ENCODE measurements at places on chromosomes 2 and 18.

DNA sequence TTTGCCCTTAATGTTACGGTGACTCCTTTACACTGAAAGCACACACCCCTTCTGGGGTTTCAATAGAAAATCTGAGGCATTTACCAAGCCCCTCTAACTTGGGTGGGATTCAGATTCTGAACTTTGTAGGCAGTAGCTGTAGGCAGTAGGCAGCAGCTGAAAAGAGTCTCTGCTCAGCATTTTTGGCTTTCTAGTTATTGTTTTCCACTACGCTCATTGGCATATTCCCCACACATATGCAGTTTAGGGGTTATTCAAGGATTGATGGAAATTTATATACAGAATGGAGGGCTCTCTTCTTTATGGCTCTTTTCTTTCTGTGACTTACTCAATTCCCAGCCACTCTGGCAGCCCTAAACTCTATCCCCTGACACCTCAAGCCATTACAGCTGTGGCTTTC lies 232.7 kb upstream of the REV1 start:
- DNase-seq: no peak

DNA sequence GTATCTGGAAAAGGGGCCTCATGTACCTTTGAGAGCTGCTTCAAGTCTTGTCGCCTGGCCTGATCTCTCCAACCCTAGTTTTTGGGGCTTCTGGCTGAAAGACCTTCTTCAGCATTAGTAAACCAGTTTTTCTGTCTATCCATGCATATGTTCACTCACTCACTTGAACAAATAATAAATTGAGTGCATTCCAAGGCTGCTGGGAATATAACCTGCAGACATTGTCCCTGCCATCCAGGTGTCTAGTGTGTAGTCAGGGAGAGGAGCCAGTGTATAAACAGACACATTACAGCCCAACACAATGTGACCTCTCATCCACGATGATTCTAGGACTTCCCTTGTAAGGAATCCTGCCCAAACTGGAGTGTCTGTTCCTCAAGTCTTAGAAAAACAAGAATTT lies 262.1 kb downstream of the PRKCE start:
- no peak for DNase-seq

DNA sequence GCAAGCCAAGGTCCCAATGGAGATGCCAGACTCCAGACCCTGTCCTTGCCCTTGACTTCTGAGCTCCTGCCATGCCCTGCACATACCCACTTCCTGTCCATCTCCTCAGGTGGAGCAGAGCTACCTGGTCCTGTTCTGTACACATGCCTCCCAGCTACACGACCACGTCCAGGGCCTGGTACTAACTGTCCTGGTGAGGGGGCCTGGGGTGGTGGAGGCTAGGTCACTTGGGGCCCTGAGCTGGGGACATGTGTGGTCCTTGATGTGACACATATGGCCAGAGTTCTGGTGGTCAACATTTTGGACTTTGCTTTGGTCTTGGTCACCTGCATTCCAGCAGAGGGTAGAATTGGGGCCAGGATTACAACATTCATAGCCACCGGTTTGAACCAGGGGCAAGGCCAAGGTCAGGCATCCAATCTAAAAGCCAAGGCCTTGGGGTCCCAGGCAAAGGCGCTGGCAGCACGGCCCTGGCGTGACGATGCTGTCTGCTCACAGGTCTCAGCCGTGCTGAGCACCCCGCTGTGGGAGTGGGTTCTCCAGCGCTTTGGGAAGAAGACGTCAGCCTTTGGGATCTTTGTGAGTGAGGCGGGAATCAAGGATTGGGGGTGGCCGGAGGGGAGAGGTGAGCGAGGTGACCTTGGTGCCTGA lies 12.6 kb downstream of the MFSD2B start:
- DNase-seq: no peak

GRCh38 chr2:117108741-117109267 lies 705.7 kb upstream of the DDX18 start:
- no peak for DNase-seq

GRCh38 chr2:180601016-180601415 lies 379.4 kb upstream of the UBE2E3 start:
- DNase-seq: no peak

GRCh38 chr18:79576686-79577351 lies 102.8 kb upstream of the CTDP1 start:
- DNase-seq: no peak

GRCh38 chr18:76548541-76548940 lies 53.5 kb upstream of the ZNF516 start:
- no peak for DNase-seq

DNA sequence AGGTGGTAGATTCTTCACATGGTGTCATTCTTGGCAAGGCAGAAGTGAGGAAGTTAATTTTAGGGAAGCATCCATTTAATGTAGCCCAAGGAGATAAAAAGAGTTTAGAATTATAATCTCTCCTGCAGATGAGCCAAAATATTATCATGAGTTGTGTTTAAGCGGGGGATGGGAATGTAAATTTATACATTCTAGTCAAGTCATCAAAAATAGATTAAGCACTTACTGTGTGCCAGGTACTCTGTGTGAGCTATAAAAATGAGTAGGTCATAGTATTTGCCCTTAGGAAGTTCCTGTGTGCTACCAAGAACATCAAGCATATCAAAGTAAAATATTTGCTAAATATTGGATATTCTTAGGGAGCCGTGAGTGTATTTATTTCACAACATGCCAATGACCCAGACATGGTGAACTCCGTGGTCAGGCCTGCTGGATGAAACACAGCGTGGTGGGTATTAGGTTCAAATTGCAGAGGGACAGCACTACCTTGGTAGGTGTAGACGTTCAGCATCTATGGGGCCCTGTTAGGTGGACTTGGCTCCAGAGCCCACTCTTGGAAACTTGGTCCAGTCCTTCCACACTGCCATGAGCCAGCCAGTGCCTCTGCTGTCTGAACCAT lies 37.4 kb downstream of the MEIS1 start:
- DNase-seq: no peak

DNA sequence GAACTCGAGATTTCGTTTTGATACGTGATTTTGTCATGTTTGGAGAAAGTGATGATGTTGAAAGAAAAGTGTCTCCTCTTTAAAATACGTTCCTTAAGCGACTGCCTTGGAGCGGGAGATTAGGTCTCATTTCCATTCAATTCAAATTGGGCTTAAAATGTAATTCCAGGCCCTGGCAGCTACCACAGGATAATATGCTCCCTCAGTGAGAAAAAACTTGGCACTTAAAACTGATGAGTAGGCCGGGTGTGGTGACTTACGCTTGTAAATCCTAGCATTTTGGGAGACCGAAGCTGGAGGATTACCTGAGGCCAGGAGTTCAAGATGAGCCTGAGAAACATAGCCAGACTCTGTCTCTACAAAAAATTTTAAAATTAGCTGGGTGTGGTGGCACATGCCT lies 146.3 kb upstream of the L3MBTL4 start:
- no peak for DNase-seq

DNA sequence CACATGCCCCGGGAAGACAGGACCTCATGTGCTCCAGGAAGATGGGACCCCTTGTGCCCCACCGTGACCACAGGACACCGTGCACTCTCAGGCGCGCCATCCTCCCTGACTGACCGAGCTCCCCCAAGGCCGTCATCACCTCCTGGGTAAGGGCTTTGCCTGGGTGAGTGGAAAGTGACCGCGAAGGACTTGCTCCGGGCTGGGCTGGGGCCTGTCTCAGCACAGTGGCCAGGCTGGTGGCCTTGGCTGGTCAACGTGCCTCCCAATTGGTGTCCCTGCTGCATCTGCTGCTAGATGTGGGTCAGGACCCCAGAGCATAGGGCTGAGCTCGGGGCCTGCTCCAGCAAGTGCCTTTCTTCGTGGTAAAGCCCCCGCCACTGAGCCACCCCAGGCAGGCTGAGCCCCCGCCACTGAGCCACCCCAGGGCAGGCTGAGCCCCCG lies 69.7 kb upstream of the CTDP1 start:
- no peak for DNase-seq

- DNase-seq: no peak
These were observed 37.2 kb downstream of the HPCAL1 start for GRCh38 chr2:10339647-10340592.

- DNase-seq: no peak
These were observed 254.8 kb downstream of the CYP26B1 start for GRCh38 chr2:71892896-71893295.

- no peak for DNase-seq
These were observed 11.0 kb upstream of the LGALSL start for GRCh38 chr2:64442801-64443429.

GRCh38 chr2:116952254-116952653 lies 862.2 kb upstream of the DDX18 start:
- no peak for DNase-seq

- no peak for DNase-seq
These were observed 418.8 kb upstream of the SPHKAP start for GRCh38 chr2:228600265-228600664.

DNA sequence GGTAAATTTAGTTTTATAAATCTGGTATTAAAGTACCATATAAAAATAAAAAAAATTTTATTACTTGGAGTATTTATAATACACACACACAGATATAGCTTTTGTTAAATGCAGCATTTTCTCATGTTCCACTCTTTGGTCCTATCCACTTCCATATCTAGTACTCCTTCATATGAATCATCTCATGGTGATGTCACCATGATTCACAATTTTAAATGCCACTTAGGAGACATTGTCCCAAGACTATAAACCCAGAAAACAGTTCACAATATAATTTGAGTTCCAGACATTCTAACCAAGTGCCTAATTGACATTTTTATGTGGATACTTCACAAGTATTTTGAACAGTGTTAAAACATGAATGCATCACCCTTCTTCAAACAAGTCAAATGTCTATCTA lies 1398.3 kb downstream of the DSC3 start:
- DNase-seq: no peak

- DNase-seq: no peak
These were observed 801.8 kb downstream of the CCDC85A start for GRCh38 chr2:56985609-56986008.

GRCh38 chr2:239831861-239832489 lies 193.2 kb downstream of the NDUFA10 start:
- peak; percentile 80 for DNase-seq

DNA sequence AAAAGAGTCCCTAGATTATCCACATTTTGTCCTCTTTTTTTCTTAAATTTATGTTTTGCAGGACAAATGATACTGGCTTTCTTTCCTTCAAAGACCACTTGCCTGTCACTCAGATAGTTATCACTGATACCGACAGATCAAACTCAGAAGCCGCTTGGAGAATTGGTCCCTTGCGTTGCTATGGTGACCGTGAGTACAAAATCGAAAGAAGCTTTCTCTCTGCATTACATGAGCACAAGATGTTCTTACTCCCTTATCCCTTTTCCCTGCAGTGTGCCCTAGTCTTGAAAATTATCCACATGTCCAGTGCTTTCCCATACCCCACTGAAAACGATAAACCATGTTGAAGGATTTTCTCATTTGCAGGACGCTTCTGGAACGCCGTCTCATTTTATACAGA lies 738.5 kb downstream of the CNTNAP5 start:
- no peak for DNase-seq

DNA sequence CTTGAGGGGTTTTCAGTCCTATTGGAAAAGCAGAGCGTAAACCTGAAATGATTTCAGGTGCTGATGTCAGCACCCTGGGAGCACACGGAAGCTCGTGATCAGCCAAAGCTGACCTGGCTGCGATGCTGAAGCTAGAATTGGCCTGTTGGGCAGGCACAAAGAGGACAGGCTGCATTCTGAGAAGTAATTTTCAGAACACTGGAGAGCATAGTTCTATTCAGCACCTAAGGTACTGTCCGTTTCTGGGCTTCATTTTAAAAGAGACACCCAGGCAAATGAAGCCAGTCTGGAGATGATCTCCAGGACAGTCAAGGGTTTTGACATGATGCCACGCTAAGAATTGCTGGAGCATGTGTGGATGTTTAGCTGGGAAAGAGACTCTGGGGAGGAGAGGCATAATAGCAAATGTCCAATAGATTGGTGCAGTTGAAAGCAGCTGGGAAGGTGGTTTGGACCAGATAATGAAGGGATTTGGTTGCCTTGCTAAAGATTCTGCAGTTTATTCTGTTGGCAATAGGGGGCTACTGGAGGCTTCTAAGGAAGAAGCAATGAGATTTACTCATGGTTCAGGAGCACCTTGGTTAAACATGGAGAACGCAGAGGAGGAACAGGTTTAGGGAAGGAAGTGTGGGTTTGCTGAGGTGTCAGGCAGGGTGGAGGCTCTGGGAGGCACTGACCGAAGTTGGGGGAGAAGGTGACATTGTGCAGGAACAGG lies 86.6 kb downstream of the ACOXL start:
- DNase-seq: no peak

GRCh38 chr2:6140509-6140908 lies 448.3 kb downstream of the SOX11 start:
- no peak for DNase-seq

DNA sequence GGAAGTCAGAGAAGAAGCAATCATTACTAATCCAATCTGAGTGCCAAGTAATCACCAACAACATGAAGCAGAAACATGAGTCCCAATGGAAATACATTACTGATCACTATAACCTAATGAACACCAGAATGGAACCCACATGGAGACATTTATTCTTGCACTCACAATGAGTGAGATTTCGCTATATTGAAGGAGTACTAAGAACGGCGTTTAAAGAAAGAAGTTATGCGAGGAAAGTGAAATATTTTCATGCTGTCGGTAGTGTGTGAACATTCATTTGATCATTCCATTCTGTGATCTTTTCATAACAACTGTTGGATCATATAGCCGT lies 181.1 kb downstream of the IRS1 start:
- no peak for DNase-seq

GRCh38 chr2:38407111-38407682 lies 30.1 kb upstream of the ATL2 start:
- DNase-seq: no peak

DNA sequence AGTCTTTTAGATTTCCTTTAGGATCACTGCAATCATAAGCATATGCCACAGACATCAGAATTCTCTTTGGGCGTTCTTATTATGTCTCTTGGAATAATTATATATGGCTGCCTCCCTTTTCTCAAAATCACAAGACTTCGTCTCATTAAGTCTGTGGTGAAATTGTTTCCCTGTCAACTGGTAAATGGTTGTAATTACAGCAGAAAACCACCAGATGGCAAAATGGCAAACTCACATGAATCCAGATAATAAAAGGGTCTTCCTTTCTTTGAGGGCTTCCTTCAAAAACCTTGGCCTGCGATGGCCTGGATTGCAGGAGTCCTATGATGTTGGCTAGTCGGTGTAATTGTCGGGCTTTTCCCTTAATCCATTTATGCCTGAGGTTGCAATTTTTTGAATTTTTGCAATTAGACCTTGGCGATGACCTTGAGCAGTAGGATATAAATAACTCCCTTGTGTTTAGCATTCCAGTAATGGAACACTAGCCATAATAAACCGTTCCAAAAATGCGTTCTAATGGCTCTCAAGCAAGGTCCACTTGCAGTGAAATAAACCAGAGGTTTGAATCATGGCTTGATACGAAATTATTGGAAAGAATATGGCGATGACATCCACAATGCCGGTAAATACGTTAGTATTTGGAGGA lies 656.4 kb downstream of the MBD2 start:
- peak; percentile 24 for DNase-seq

- no peak for DNase-seq
These were observed 209.3 kb upstream of the SOX11 start for GRCh38 chr2:5482929-5483331.

- DNase-seq: no peak
These were observed 92.2 kb upstream of the CHRNA1 start for GRCh38 chr2:174856447-174856846.
